HL-60 (cell line): ENCODE measurements at places on chromosomes 5 and 9.

DNA sequence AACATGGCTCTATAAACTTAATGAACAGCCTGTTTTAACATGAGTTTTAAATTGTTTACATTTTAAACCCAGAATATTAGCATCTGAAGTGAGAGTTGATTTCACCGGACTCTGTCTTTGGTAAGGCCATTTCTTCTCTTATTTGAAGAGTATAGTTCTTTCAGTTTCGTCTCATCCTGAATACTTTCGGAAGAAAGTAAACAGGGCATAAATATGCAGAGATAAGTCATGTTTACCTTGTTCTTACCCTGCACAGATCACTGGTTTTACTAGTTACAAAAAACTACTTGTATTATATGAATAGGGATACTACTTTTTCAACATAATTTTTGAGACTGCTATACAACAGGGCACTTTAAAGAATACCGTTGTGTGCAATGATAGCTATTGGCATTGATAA is 656.3 kb upstream of the ZNF608 start:
- no peak for DNase-seq

GRCh38 chr5:2700876-2701275 is 50.6 kb downstream of the IRX2 start:
- no peak for DNase-seq

GRCh38 chr5:149641000-149641576 is 59.8 kb downstream of the ARHGEF37 start:
- DNase-seq: no peak

GRCh38 chr5:60972231-60972630 is 27.2 kb downstream of the NDUFAF2 start:
- DNase-seq: no peak

DNA sequence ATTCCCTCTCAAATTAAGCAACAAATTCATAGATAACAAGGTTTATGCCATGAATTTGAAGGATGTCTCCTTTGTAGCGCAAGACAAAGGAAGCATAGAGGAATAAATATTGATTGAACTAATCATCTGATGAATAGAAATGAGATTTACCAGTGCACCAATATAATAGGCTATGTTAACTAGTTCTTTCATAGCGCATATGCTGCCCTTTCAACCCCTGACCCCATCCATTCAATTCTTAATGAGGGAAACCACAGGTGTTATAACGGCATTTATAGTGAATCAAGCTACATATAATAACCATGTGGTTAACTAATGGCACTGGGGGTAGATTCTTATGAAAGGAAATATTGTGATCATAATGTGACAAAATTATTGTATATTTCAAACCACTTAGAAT is 6.5 kb downstream of the RORB start:
- DNase-seq: no peak

GRCh38 chr5:15823398-15823797 is 323.4 kb downstream of the FBXL7 start:
- no peak for DNase-seq

DNA sequence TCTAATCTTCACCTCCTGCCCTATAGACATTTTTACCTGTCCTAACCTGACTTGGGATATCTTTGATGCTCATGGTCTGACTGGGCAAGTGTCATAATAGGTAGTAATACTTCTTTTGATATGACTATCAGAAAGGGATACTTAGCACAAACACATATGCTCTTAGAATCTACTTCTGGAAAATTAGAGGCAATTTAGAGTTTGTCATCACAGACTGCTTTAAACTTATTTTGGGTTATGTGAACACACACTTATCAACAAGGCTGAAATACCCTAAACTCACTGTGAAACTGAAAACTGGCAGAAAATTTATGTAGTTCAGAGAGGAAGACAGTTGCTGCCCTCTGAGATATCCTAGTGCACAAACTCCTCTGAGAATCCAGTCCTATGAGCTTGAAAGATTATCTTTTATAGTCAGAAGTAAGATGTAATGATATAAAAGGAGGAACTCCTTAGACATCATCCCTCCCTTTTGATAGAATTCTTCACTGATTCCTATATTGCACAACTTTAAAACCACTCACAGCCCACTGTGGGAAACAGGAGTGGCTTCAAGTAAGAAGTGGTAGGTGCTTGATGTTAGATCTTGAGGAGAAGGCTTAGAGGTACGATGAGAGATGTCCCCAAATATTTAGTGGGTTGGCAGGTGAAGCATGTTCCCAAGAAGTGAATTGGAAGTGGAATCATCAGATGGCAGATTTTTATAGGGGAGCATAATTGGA is 273.3 kb downstream of the MAN2A1 start:
- no peak for DNase-seq

GRCh38 chr5:40904205-40904993 is 4.9 kb upstream of the C7 start:
- no peak for DNase-seq

DNA sequence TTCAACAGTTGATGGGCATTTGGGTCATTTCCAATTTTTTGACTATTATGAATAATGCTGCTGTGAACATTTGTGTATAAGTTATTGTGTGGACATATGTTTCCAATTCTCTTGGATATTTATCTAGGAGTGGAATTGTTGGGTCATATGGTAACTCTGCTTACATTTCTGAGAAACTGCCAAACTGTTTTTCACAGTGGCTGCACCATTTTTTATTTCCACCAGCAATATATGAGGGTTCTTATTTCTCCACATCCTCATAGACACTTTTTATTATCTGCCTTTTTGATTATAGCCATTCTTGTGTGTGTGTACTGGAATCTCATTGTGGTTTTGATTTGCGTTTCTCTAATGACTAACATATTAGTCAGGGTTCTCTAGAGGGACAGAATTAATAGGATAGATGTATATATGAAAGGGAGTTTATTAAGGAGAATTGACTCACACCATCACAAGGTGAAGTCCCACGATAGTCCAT is 14.7 kb upstream of the MED27 start:
- no peak for DNase-seq

GRCh38 chr5:88830567-88830966 is 52.4 kb downstream of the MEF2C start:
- DNase-seq: no peak

DNA sequence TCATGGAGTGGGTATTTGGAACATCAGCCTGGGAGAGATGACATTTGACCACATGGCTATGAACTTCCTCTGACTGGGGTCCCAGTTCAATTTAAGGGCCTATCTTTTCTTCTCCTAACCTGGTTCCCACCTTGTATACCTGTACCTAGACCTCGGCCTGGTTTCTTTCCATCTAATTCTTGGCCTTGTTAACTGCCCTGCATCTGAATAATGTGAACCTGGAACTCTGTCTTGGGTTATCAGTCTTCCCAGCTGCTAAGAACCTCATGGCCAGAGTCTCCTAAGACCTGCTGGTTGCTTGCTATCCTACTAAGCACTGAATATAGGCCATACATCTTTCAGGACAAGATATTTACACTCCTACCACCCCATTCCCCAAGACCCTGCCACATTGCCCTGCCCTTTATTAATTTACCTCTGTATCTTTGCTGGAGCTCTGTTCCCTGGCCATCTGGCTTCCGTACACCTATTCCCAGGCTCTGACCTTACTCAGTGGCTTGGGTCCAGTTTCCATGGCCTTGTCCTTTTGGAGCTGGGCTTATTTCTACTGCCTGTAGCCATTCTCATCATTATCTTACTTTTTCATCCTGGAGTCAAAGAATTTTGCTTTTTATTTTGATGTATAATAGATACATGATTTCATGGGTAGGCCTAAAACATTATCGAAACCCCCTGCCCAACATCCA is 6.6 kb downstream of the PSAT1 start:
- DNase-seq: no peak

DNA sequence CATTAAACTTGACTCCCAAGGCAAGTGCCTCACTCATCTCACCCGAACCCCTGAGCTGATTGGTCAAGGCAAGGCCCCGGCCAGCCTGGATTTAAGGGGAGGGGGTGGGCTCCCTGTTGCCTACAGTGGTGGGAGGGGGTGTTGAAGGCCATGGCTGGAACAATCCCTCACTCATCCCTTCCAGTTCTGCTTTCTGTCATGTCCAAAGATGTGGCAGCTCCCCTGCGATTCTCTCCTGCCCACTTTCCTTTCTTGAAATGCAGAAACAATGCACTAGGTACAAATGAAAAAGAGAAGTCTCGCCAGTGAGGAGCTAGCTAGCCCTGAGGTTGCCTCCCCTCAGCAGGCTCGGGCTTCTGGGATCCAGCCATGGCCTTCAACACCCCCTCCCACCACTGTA is 240.9 kb downstream of the SYK start:
- peak; percentile 18 for DNase-seq

DNA sequence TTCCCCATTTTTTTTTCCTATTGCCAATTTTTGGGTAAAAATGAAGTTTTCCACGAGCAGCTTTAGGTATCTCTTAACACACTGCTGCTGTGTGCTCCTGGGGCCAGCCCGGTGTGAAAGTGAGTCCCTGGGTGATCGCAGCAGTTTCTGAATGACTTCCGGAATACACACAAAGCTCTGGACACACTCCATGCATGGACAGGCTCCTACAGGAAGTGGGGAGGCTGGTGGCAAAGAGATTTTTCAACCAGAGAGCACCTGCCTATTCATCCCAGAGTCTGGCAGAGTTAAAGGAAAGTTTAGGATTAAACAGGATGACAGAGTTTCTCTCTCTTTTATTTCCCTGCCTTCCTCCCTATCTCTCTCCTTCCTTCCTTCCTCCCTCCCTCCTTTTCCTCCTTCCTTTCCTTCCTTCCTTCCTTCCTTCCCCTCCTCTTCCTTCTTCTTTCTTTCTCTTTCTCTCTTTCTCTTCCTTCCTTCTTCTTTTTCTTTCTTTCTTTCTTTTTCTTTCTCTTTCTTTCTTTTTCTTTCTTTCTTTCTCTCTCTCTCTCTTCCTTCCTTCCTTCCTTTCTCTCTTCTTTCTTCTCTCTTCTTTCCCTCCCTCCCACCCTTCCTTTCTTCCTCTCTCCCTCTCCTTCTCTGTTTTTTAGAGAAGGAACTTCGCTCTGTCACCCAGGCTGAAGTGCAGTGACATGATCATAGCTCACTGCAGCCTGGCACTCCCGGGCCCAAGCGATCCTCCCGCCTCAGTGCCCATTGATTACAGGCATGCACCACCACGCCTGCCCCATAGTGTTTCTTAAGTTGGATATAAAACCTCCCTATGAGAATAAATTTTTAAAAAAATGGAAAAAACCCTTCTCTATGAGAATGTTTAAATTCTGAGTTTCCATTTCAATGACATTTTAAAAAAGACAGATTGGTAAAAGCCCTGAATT is 38.7 kb upstream of the UBTD2 start:
- DNase-seq: no peak

- no peak for DNase-seq
Measured at GRCh38 chr5:68771732-68772131, 322.1 kb upstream of the SLC30A5 start.

- DNase-seq: no peak
Measured at GRCh38 chr5:142014911-142015584, 2.2 kb upstream of the GNPDA1 start.

DNA sequence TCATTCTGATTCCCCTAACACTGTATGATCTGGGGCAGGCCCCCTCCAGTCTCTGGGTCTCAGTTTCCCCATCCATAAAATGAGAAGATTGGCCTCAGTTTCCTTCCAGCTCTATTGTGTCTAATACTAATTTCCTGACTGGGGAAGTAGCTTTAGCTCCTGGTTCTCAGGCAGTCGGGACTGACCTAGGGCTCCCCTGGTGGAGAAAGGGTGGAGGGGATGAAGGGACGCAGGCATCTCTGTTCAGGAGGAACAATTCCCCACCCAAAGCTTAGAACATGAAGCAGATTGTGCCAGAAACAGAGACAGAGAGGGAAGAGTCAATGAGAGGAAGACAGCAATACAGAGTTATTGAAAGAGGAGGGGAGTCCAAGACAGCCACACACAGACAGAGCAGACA is 14.2 kb upstream of the PTGS1 start:
- DNase-seq: no peak

DNA sequence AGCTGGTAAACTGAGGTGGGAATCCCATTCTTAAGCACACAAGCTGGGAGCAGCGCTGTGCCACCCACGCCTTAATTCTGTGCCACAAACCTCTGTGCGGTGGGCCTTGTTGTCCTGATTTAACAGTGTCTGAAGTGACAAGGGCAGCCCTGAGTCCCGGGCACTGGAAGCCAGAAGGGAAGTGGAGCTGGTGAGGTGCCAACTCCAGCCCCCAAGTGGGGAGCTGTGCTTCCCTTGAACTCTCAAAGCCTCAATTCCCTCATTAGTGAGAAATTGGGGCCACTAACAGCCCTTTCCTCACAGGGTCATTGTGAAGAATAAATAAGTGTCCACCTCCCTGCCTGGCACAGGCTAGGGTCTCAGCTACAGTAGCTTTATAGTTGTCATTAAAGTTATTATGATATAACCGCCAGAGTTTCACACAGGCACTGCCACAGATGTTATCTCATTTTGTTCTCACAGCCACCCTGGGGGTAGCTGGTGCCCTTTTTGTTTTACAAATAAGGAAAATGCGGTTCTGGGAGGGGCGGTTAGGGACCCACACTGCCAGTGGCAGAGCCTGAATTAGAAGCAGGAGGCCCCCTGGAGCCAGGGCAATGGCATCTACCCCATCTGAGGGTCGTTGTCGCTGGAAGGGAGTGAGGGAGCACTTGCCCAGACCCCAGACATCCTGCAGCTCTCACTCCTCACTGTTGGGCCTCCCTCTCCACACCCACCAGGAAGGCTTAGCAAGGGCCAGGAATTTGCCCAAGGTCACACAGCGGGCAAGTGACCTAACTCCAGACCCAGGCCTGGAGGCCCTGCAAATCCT is 2.1 kb upstream of the TLX3 start:
- DNase-seq: no peak

- DNase-seq: no peak
Measured at GRCh38 chr5:53045263-53045662, 56.1 kb downstream of the ITGA2 start.

DNA sequence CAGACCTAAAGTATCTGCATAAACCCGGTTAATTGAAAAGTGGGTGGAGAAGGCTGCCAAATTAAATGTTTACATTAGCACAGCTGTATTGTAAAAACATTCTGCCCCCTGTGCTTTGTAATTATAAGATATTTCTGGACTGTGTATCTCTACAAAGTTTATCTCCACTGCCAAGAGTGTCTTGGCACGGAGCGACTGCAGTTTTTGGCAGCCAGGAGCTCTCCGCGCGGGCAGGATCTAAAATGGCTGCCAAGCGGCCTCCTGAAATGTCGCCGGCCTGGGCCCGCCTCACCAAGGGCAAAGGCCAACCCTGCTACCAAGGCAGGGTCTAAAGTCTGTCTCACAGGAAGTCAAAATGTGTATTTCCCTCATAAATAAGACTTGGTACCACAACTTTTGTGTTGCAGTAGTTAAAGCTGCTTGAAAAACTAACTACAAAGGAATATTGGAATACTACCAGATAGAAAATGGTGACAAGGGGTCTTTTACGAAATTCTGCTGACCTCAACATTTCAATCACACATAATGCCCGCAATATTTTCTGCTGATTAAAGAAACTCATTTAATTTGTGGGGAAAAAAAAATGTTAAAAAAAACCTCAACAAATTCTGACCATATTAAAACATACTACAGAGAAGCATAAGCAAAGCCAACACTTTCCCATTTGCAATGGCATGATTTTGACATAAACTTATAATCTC is 110.4 kb downstream of the NFIB start:
- no peak for DNase-seq
